ENCODE measurements at places on chromosomes 16 and 17. TPM values are rescaled to one million over a fixed set of nuclear protein-coding genes. Genes with fewer than 3 reads are reported as not detected.

Gene NXPH3
- total RNA-seq, result 0.10 TPM

Gene CD300LB
- not detected for total RNA-seq

Gene TMIGD1
- not detected for total RNA-seq

Gene GNGT2
- total RNA-seq, result 29.0 TPM

Gene LITAFD
- total RNA-seq, result not detected

Gene STAT5B
- total RNA-seq, result 192 TPM

Gene CLEC18A
- total RNA-seq, result 0.81 TPM

Gene FAM20A
- total RNA-seq, result not detected

Data from activated CD4-positive, alpha-beta memory T cell treated with anti-CD3 and anti-CD28 coated beads for 36 hours (primary cell).